ENCODE measurements at places on chromosomes 11 and 22.

DNA sequence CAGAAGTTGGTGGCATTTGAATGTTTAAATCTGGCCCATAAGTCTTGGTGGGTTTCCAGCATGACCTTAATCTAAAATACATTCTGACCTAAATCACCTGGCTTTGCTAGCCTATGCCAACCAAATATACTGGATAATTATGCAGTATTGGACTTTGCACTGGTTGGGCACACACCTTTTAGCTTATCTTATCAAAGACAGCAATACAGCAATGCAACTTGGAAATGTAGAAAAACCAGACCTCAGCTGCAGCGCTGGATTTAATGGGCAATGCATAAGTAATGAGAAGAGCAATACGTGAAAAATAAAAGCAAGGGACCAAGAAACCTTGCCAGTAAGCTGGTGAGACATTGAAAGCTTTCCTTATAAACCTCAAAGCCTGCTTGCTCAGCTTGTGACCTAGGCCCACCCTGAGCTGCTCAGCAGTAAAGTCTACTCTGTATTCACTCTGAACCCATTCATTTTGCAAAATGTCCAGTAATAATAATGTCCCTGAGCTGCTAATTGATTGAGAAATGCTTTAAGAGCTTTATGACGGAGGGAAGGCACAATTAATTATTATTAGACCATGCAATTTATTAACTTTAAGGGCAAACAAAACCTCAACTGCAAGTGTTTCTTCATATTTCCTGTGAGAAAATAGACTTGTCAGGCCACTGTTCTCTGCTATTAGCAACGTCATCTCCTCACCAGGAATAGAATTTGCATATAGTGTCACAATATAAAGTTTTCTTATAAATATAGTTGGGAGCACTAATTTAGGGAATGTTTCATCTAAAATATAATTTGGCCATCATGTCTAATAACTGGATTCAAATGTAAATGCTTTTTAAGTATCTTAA, 49.4 kb upstream of the CEP295 start:
- no peak for DNase-seq

- no peak for DNase-seq
Measured at GRCh38 chr11:133361689-133361994, 170.7 kb downstream of the OPCML start.

DNA sequence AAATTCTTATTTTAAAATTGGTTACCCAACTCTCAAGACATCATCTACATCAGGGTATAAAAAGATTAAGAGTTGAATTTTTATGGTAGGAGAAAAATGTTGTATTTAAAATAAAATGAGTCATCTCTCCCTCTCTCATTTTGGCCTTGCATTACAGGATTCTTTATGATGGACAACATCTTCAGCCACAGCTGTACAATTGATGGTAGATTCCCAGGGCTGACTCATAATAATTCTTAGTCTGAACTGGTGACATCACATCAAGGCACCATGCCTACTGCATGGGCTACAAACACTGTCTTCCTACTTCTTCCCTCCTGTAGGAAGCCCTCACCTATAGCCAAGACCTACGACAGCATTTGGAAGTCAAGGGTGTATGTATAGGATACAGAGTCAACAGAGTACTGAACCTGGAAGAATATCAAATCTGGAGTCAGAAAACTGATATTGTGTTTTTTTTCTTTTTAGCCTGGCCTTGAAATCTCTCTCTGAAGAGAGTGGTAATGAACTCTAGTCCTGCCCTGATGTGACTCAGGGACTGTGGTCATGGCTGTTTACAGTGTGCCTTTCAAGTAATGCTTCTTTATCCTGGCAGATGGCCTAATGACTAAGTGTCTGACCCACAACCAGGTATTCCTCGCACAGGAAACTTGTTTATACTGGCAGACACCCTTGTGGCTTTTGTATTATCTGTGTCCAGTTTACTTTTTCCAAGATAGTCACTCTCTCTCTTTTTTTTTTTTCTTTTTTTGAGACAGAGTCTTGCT, 32.5 kb downstream of the MRGPRX2 start:
- no peak for DNase-seq

DNA sequence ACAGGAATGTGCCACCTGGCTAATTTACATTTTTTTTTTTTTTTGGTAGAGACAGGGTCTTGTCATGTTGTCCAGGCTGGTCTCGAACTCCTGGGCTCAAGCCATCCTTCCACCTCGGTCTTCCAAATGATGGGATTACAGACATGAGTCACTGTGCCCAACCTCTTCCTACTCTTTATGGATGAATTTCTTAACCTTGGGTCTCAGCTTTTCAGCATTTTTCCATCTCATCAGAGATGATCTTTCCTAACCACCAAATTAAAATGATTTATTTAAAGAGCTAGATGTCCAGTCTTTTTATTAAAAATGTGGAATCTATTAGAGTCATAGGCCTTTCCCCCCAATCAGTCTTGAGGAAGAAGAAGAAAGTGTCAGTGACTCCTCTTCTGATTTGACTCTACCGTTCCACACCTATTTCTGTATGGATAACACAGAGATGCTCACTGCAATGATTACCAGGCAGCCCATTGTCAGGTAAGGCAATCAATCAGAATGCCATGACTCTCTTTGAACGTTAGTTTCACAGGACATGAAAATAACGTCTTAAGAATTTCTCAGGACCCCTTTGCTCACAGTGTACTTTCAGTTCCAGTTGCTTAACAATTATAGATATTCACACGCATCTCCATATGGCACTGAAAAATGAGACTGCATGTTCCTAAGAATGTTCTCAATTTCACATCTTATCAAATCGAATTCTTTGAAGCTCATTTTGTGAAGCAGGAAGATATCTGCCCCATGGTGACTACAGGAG, 51.0 kb downstream of the MIAT start:
- DNase-seq, result no peak

GRCh38 chr22:39603345-39603744, 32.8 kb downstream of the CACNA1I start:
- no peak for DNase-seq

DNA sequence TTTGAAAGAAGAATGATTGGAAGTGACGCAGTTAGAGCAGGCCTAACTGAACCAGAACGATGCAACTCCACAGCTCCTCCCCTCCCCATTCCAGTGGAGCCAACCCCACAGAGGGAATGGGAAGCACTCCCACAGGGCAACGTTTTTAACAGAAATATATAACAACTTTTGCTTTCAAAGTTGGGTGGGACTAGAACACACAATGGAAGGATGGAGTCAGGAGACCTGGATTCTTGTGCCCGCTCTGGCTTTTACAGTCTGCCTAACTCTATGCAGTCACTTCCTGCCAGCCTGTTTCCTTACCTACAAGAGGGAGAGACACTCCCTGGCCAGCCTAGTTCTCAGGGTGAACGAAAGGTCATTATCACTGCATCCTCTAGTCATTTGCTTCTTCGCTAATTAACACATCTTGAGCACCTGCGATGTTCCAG, 75.5 kb downstream of the PACSIN2 start:
- no peak for DNase-seq

DNA sequence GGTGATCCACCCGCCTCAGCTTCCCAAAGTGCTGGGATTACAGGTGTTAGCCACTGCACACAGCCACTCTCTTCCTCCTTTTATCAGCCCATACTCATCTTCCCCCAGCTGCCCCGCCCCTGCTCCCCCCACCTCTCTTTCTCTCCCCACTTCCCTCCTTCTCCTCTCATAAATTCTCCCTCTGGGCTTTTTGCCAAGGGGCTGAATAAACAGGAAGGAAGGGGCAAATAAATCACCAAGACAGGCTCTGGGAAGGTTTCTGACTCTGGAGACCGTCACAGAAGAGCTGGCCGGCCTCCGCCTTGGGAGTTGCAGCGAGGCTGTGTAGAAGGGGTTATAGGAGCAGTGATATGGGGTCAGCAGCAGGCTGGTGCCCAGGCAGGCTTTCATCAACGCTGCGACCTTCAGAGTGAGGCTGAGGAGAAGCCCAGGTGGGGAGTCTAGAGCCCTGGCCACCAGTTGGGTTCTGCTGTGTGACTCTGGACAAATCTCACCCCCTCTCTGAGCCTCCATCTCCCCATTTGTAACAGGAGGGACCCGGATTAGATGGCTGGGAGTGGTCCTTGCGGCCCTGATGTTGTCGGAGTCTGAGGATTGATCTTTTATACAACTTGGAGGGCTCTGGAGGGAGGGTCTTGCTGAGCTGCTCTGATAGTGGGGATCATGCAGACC, 62.6 kb upstream of the RASD2 start:
- DNase-seq, result no peak

GRCh38 chr22:27970596-27971220, 51.7 kb upstream of the PITPNB start:
- no peak for DNase-seq

GRCh38 chr11:134466610-134467567, 54.8 kb upstream of the B3GAT1 start:
- DNase-seq, result no peak

GRCh38 chr22:43288378-43288777, 54.8 kb downstream of the SCUBE1 start:
- DNase-seq, result no peak
